Aorta (tissue), 5 donors: ENCODE measurements at places on chromosomes 2 and 18. TPM values are rescaled to one million over a fixed set of nuclear protein-coding genes. Genes with fewer than 3 reads are reported as not detected.
A peak's percentile ranks its signal among the peaks of the same experiment; 100 is the strongest.

DNA sequence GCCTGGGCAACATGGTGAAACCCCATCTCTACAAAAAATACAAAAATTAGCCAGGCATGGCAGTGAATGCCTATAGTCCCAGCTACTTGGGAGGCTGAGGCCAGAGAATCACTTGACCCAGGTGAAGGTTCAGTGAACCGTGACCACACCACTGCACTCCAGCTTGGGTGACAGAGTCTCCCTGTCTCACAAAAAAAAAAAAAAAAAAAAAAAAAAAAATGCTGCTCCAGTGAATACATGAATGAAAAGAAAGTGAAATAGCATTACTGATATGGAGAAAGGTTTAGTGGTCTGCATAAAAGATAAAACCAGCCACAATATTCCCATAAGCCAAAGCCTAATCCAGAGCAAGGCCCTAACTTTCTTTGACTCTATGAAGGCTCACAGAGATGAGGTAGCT, 44.5 kb downstream of the METTL8 start:
- no peak for DNase-seq

GRCh38 chr2:39120521-39120770, 405 bp downstream of the SOS1 start:
- no peak for DNase-seq

GRCh38 chr2:102120261-102120660, 22.3 kb upstream of the IL1R1 start:
- no peak for DNase-seq

GRCh38 chr2:67515056-67515455, 117.9 kb downstream of the ETAA1 start:
- no peak for DNase-seq

DNA sequence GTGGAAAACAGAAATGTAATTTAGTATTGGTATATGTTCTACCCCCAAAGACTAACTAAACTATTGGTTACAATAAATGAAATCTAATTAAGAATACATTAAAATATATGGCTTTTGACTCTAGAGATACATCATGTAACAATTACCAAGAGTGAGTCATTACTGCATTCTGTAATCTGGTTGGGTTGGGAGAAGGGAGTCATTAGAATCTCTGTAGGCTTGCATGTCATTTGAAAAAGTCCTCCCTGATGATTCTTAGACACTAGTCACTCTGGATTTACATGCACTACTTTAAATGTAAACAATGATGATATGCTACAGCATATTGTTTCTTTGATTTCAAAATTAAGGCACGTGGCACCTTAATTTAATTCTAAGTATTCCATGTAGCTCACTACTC, 293.4 kb upstream of the CHST9 start:
- no peak for DNase-seq

- DNase-seq, result peak; percentile 87
These were observed 1.1 kb upstream of the CXCR4 start for GRCh38 chr2:136118819-136119716.

GRCh38 chr18:58882044-58882443, 17.4 kb downstream of the ZNF532 start:
- no peak for DNase-seq

DNA sequence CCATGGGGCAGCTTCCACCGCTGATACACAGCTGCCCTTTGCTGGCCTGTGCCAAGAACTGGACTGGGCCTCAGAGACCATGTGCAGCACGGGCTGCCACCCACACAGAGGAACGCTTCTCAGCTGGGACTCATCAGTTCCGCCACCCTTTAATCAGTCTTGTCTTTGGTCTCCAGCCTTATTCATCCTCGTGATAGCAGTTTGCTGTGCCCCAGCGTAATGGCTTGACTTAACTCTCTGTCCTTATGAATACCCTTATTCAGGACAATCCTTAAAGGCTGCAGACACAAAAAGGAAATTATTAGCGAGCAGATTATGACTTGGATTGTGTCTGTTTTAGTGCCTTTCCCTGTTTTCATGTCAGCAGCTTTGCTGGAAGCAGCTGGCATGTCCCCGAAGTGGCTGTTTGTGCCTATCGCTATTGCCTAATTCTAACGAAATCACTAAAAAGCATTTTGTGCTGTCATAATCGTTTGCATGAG, 108.9 kb upstream of the DAPL1 start:
- no peak for DNase-seq

DNA sequence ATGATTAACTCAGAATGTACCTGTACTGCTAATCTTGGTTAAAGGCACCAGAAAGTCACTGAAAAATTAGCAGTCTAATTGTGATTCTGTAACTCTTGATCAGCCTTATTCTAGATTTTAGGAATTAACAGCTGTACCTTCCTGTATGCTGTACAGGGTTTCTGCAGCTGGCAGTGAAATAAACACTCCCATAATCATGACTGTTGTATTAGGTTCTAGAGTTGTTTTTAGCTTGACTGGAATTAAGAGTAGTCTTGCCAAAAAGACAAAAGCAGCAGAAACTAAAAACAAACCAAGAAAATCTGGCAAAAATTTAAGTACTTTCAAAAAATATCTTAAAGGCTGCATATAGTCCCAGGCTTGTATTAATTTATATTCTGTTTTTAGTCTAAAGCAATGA, 103.5 kb downstream of the SOS1 start:
- no peak for DNase-seq

- no peak for DNase-seq
These were observed 38.8 kb upstream of the ERMN start for GRCh38 chr2:157364257-157364974.

DNA sequence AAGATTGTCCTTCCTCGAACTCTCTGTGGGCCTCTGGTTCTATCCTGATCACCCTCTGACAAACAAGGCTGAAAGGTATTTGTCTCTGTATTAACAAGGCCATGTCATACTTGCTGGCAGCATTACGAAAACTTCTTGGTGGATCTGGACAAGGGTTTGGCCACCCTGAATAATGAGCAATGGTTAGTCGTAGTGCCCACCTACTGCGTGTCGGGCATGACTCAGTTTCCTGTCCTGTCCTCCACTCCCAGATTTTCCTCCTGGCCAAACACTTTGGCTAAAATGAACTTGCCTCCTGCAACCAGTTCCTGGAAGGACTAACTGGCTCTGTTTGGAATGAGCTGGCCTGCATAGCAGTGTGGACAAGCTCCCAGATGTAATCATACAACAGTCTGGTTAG, 198.5 kb upstream of the SMIM21 start:
- DNase-seq, result no peak

DNA sequence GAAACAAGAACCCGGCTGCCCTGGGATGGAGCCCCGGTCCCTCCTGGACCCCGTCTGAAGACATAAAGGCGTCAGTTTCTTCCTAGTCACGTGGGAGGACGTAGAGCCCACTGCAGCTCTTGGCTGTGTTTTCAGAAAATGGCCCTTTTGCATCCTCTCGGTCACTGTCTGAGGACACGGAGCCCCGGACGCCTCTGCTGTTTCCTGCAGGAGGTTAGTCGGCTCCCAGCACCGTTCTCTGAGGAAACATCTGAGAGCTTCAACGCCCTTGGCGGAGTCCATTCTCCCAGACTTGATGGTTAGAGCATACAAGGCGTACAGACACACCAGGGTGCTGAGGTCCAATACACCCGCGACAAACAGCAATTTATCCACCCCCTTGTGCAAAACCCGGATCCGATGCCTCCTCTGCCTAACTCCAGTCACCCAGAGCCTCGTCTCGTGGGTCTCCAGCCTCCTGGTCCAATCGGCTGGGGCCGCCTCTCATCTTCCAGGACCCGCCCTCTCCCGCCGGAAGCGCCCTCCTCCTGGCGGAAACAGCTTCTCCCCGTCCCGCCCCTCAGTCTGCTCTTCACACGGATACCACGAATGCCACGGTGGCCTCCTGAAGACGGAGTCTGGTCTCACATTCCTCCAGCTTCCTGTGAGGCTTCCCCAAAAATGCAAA, 119.4 kb downstream of the TMEM18 start:
- DNase-seq, result no peak

DNA sequence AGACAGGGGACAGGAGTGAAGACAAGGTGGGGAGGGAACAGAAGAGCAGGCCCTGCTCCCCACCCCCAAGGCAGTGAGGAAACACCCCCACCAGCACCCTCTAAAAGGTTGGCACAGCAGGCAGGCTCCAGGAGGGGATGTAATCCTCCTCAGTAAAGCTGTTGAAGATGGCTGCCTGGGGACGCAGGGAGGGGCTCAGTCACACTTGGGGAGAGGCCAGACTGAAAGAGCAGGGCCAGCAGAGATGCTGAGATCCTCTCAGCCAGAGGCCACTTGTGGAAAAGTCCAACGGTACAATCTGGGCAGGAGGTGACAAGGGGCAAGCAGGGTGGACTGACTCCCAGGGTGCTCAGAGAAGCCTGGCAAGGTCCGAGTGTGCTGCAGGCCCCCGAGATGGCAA, 154.8 kb upstream of the ID2 start:
- no peak for DNase-seq

GRCh38 chr2:235492850-235493344, 946 bp upstream of the AGAP1 start:
- no peak for DNase-seq

DNA sequence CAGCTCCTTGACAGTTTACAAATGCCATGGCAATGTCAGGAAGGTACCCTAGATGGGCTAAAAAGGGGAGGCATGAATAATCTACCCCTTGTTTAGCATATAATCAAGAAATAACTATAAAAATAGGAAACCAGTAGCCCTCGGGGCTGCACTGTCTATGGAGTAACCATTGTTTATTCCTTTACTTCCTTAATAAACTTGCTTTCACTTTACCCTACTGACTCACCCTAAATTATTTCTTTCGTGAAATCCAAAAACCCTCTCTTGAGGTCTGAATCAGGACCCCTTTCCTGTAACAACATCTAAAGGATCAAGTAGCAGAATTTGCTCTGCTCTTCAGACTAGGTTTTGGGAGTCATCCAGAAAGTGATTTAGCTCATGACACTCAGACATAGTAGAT, 43.7 kb downstream of the CD8B2 start:
- DNase-seq, result no peak

DNA sequence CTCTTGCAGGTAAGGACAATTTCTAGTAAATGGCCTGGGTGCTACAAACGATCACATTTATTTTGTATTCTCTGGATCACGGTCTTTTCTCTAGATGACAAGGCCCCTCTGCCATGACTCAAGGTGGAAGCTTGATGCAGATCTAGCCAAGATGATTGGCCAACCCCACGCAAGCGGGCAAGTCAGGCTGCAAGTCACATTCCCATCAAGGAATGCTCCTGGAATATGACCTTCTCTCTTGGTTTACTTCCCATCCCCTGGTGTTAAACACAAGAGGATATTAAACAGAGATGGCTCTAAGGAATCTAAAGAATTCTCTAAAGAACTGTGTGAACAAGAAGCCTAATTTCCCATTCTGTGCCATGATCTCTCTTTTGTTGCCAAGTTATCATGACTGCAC, 97.3 kb upstream of the SERPINE2 start:
- no peak for DNase-seq

DNA sequence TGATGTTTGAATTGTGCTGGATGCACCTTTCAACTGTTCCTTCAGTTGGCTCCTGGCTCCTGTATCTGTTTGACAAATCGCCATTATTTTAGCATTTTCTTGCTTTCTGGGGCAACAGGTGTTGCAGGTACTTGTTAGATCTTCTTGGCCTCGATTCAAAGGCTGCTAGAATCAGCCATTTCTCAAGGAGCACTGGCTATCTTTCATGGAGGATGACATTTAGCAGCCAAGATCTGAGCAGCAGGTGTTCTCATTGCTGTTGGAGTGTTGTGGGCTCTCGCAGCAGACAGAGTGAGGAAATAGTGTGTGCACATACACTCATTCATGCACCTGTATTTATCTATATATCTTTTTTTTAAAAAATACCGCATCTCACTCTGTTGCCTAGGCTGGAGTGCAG, 52.2 kb downstream of the INPP5D start:
- DNase-seq, result no peak

- DNase-seq, result no peak
These were observed 1.1 kb downstream of the MAP2 start for GRCh38 chr2:209424781-209425470.

GRCh38 chr2:240390091-240391073, 45.1 kb upstream of the GPC1 start:
- peak; percentile 72 for DNase-seq

GRCh38 chr2:233323851-233324250, 16.2 kb downstream of the SAG start:
- no peak for DNase-seq

DNA sequence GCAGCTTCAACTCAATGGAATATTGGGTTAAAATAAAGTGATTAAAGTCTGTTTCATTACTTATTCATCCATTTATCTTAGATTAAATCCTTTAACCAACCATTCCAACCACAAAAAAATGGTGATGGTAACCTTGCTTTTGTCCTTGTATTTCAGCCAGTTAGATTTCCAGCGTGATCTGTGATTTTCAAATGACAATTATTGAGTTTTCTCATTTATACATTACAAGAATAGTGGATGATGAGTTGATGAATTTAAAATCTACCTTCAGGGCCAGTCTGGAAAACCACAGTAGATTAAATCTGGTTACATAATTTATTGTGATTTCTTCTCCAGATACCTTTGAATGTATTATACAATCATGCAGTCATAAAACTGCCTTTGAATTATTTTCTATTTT, 29.7 kb upstream of the UNC80 start:
- no peak for DNase-seq

DNA sequence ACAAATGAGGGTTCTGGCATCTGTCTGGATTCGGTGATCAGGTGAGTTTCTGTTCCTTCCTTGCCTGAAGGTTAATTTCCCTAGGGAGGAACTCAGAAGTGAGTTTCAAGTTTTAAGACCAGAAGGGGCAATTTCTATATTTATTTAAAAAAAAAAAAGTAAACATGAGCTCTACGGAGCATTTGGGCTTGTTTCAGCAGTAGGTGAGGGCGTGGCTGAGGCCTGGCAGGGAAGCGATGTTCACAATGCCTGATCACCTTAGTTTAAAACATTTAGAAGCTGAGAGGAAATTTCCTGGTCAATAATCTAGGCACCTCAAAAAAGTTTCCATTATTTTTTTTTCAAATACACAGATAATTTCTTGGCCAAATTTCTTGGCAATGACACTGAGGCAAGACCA, 629.1 kb downstream of the DPP10 start:
- no peak for DNase-seq

GRCh38 chr2:72924353-72925240, 7.3 kb downstream of the EMX1 start:
- DNase-seq, result no peak

- no peak for DNase-seq
These were observed 48.5 kb downstream of the DSEL start for GRCh38 chr18:67468038-67468437.

Gene COL3A1
- total RNA-seq, result 1,346 TPM

Gene NT5C1B
- total RNA-seq, result not detected

Gene FAM161A
- total RNA-seq, result 2.5 TPM

Gene FTCDNL1
- 1.4 TPM for total RNA-seq

Gene PSTPIP2
- total RNA-seq, result 12.6 TPM

Gene SOWAHC
- 12.0 TPM for total RNA-seq
